ENCODE measurements at places on chromosomes 6 and 20. TPM values are rescaled to one million over a fixed set of nuclear protein-coding genes. Genes with fewer than 3 reads are reported as not detected.

The RFX6 gene
- total RNA-seq: not detected

The SAPCD1 gene
- total RNA-seq: 1.6 TPM

The GRIK2 gene
- total RNA-seq: not detected

The KIF13A gene
- total RNA-seq: 23.3 TPM

The HTR1E gene
- total RNA-seq: not detected

The MUCL3 gene
- total RNA-seq: not detected

The TEAD3 gene
- total RNA-seq: 0.20 TPM

The C6orf58 gene
- not detected for total RNA-seq

The IRF4 gene
- total RNA-seq: not detected

The SLC17A2 gene
- total RNA-seq: not detected

The SCUBE3 gene
- total RNA-seq: 0.60 TPM

The VSX1 gene
- total RNA-seq: not detected

The GSTA3 gene
- not detected for total RNA-seq

The AFG1L gene
- total RNA-seq: 1.5 TPM

The KIAA1755 gene
- total RNA-seq: not detected

The TSPO2 gene
- total RNA-seq: not detected

The MATN4 gene
- not detected for total RNA-seq

The PPP1R14C gene
- total RNA-seq: not detected

The RIPOR3 gene
- total RNA-seq: 0.20 TPM

The CDSN gene
- not detected for total RNA-seq
